ENCODE measurements at places on chromosomes 4 and X.
A peak's percentile ranks its signal among the peaks of the same experiment; 100 is the strongest.

- no peaks in the 10 kb centered on the region for H3K4me1 ChIP-seq
- peaks cover 65% of the 10 kb centered on the region for H3K27me3 ChIP-seq
- no peaks in the 10 kb centered on the region for H3K36me3 ChIP-seq
- no peak for DNase-seq
- no peak overlapping the region for H3K4me3 ChIP-seq
- H3K27ac ChIP-seq: no peak overlapping the region
Observed at GRCh38 chr4:8866421-8866820, 5.2 kb downstream of the HMX1 start.

DNA sequence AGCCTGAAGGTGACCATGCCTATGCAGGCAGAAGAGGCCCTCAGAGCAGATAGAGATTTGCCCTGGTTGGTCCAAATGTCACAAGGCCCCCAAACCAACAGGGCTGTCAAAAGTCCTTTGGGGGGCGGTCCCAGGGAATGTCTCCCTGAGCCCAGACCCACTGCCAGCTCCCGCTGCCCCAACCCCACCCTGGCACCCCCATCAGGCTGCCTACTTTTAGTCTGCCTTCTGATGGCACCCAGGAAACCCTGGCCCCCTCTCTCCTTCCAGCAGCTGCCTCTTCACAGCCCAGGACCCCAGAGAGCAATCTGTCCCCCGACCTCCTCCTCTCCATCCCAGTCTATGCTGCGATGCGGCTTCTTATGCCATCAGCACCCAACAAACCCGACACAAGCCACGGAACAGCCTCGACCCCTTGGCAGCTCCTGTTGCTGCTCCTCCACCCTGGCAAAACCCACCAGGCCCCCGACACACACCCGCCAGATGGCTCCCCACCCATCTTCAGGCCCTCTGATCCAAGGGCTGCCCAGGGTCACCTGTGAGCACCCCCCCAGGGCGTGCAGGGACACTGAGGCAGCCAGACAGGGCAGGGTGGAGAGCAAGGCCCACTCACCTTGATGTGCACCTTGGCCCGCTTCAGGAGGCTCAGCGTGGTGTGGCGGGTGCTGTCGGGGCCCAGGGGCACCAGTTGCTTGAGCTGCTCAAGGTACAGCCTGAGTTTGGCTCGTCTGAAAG lies 9.9 kb downstream of the MXD4 start:
- no peak for DNase-seq
- H3K4me3 ChIP-seq: no peak overlapping the region
- no peaks in the 10 kb centered on the region for H3K36me3 ChIP-seq
- no peaks in the 10 kb centered on the region for H3K27me3 ChIP-seq
- no peak overlapping the region for H3K27ac ChIP-seq

DNA sequence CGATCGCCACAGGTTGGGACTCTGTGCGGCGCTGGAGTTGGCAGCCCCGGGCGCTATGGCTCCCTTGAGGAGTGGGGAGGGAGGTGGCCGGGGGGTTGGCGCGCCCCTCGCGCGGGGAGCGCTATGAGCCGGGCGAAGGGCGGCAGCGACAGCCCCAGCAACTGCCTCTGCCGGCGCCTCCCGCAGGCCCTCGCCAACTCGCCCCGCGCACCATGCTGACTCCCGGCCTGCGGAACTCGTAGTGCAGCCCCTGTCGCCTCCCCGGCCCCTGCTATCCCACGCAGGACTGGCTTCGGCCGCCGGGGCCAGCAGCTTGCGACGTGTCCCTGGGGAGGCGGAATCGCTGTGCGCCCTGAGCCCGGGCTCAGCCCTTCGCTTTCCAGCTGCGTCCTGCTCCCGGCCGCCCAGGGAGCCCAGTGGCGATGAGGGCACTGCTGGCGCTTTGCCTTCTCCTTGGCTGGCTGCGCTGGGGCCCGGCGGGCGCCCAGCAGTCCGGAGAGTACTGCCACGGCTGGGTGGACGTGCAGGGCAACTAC lies 415 bp downstream of the SHISA3 start:
- H3K36me3 ChIP-seq: peaks cover 6% of the 10 kb centered on the region
- H3K27me3 ChIP-seq: peaks cover 67% of the 10 kb centered on the region
- DNase-seq: peak; percentile 10
- peak overlapping the region; percentile 79 for H3K4me3 ChIP-seq
- peaks cover 15% of the 10 kb centered on the region for H3K4me1 ChIP-seq
- no peak overlapping the region for H3K27ac ChIP-seq

- no peaks in the 10 kb centered on the region for H3K27me3 ChIP-seq
- no peak for DNase-seq
- H3K4me3 ChIP-seq: no peak overlapping the region
Observed at GRCh38 chrX:153765138-153766079, 1.4 kb downstream of the PLXNB3 start.

DNA sequence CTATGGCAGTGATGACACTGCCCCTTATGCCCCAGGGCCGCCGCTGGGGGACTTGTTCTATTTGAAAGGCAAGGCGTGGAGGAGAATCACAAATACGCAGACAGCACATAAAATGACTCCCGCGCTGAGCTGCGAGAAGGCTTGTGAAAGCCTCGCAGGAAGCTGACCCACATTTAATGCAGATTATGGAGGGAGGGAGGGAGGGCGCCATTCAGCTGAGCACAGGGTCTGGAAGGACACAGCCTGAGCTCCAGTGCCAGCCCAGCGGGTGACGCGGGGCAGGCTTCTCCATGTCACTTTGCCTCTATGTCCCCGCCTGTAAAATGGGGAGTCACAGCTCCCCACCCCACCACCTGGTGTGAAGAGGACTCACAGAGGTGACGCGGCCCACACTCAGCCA lies 14.3 kb downstream of the ABLIM2 start:
- no peaks in the 10 kb centered on the region for H3K27me3 ChIP-seq
- H3K27ac ChIP-seq: no peak overlapping the region
- no peaks in the 10 kb centered on the region for H3K36me3 ChIP-seq
- no peaks in the 10 kb centered on the region for H3K4me1 ChIP-seq

DNA sequence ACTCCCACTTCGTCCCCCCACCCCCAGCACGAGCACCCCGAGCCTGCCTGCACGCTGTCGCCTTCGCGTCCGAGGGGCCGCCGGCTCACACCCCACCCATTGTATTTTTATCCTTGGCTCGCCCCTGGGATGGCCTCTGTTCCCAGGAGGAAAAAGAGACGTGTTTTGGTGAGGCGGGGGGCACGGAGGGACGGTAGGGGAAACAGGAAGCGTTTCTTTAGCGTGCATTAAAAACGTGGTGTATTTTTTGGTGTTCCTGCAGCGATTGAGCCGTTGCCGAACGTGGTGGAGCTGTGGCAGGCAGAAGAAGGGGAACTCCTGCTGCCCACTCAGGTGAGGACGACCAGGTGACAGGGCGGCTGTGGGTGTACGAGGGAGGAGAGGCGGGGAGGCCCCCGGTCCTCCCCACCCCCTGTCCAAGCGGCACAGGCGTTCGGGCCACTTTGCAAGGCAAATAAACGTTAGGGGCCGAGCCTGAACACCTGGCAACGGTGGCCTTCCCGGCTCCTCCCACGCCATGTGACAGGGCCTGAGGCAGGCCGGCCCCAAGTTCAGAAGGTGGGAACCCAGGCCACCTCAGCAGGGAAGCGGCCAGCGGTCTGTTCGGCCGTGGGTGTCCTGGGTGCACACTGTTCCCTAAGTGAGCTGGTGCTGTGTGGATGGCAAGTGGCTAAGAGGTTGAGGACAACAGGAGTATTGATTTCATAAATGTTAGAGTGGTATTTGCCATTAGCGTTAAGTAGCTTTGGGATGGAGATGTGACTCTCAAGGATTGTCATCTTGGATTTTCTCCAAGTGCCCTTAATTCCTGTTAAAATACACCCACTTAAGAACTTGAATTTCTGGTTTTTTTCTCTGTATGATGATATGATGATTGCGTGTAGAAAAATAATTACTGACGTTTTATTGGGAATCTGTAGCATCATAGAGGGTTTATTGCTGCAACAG lies 1.1 kb downstream of the TMEM131L start:
- peaks cover 31% of the 10 kb centered on the region for H3K36me3 ChIP-seq
- peak overlapping the region; percentile 77 for H3K27ac ChIP-seq
- DNase-seq: peak; percentile 31
- no peaks in the 10 kb centered on the region for H3K27me3 ChIP-seq
- peak overlapping the region; percentile 78 for H3K4me3 ChIP-seq
- H3K4me1 ChIP-seq: peaks cover 62% of the 10 kb centered on the region

GRCh38 chrX:114611018-114611619 lies 27.2 kb downstream of the HTR2C start:
- H3K4me3 ChIP-seq: no peak overlapping the region
- no peaks in the 10 kb centered on the region for H3K4me1 ChIP-seq
- no peaks in the 10 kb centered on the region for H3K36me3 ChIP-seq
- DNase-seq: no peak
- H3K27me3 ChIP-seq: no peaks in the 10 kb centered on the region

DNA sequence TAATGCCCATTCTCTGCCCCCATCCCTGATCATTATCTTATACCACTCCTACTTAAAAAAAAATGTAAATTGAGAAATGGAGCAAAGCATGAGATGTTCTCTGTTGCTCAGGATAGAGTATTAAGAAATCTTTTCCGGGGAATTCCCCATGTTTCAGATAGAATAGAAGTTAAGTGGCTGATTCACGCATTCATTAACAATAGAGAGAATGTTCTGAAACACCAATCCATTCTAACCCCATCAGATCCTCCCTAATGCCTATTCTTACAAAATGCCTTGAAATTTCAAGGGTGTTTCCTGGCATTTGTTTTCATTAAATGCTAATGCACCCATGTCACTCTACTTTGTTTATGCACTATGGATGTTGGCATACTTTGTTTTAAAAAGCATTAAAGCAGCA lies 101.1 kb downstream of the AREG start:
- peaks cover 8% of the 10 kb centered on the region for H3K27me3 ChIP-seq
- no peak for DNase-seq
- H3K4me3 ChIP-seq: no peak overlapping the region

GRCh38 chr4:12615822-12616221 lies 868.3 kb downstream of the RAB28 start:
- H3K4me3 ChIP-seq: no peak overlapping the region
- no peaks in the 10 kb centered on the region for H3K27me3 ChIP-seq
- no peak overlapping the region for H3K27ac ChIP-seq
- no peak for DNase-seq
- H3K36me3 ChIP-seq: no peaks in the 10 kb centered on the region

DNA sequence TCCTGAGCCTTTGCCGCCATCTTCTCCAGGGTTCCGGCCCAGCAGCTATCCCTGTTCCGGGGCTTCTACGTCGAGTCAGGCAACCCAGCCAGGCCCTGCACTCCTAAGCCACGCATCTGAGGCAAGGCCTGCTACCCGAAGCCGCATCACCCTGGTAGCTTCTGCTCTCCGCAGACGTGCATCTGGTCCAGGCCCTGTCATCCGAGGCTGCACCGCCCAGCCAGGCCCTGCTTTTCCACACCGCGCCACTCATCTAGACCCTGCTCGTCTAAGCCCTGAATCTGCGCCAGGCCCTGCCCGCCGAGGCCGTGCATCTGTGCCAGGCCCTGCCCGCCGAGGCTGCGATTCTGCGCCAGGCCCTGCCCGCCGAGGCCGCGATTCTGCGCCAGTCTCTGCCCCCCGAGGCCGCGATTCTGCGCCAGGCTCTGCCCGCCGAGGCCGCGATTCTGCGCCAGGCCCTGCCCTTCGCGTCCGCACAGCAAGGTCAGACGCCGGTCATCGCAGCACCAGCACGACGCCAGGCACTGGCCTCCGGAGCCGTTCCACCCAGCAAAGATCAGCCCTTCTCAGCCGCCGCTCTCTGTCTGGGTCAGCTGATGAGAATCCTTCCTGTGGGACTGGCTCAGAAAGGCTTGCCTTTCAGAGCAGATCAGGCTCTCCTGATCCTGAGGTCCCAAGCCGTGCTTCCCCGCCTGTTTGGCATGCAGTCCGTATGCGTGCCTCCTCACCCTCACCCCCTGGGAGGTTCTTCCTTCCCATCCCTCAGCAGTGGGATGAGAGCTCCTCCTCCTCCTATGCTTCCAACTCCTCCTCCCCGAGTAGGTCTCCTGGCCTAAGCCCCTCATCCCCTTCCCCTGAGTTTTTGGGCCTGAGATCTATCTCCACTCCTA lies 75.1 kb downstream of the NUDT10 start:
- H3K27ac ChIP-seq: no peak overlapping the region
- no peaks in the 10 kb centered on the region for H3K36me3 ChIP-seq
- H3K27me3 ChIP-seq: no peaks in the 10 kb centered on the region
- H3K4me3 ChIP-seq: no peak overlapping the region

GRCh38 chr4:100635899-100636298 lies 118.1 kb upstream of the EMCN start:
- H3K4me3 ChIP-seq: no peak overlapping the region
- H3K27ac ChIP-seq: no peak overlapping the region
- no peak for DNase-seq
- no peaks in the 10 kb centered on the region for H3K36me3 ChIP-seq

- DNase-seq: no peak
- no peaks in the 10 kb centered on the region for H3K4me1 ChIP-seq
- H3K27me3 ChIP-seq: peaks cover 15% of the 10 kb centered on the region
- H3K27ac ChIP-seq: no peak overlapping the region
- H3K36me3 ChIP-seq: no peaks in the 10 kb centered on the region
- H3K4me3 ChIP-seq: no peak overlapping the region
Observed at GRCh38 chr4:82678051-82678450, 116.3 kb upstream of the TMEM150C start.

GRCh38 chr4:2442175-2442993 lies 23.6 kb downstream of the CFAP99 start:
- DNase-seq: no peak
- peaks cover 2% of the 10 kb centered on the region for H3K4me1 ChIP-seq
- H3K4me3 ChIP-seq: no peak overlapping the region
- no peaks in the 10 kb centered on the region for H3K36me3 ChIP-seq
- no peak overlapping the region for H3K27ac ChIP-seq
- no peaks in the 10 kb centered on the region for H3K27me3 ChIP-seq

- peaks cover 2% of the 10 kb centered on the region for H3K4me1 ChIP-seq
- no peak overlapping the region for H3K4me3 ChIP-seq
- no peak for DNase-seq
- no peaks in the 10 kb centered on the region for H3K36me3 ChIP-seq
- H3K27ac ChIP-seq: no peak overlapping the region
Observed at GRCh38 chrX:46268412-46268811, 276.8 kb downstream of the ZNF674 start.

DNA sequence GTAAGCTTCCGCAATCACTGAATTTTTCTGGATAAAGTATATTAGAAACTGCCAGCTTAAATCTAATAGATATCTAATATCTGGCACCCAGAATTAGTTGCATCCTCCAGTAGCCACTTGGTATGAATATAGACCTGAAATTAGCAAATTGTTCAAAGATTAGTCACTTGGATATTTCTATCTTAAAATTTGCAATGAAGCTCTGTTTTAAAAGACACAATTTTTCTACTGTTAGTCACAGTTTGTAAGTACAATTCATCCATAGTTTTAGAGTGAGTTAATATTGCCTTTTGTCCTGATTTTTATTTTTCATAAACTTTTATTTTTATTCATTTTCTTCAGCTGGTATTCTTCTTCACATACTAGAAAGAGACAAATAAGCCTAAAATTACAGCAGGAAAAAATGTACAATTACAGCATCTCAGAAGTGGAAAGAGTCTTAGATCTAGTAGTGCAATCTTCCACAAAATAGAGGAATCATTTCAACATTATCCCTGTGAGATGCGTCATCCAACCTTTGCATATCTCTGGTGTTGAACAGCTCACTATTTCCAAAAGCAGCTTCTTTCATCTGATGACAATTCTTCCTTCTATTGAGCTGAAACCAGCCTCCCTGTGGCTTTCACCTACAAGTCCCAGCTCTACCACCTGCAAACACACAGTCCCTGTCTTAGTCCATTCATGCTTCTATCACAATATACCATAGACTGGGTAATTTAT lies 190.0 kb upstream of the AR start:
- no peak overlapping the region for H3K4me3 ChIP-seq
- no peak overlapping the region for H3K27ac ChIP-seq
- DNase-seq: no peak
- H3K4me1 ChIP-seq: no peaks in the 10 kb centered on the region
- H3K27me3 ChIP-seq: no peaks in the 10 kb centered on the region

GRCh38 chrX:135522878-135523693 lies 2.6 kb downstream of the INTS6L start:
- peak overlapping the region; percentile 96 for H3K4me3 ChIP-seq
- no peaks in the 10 kb centered on the region for H3K27me3 ChIP-seq
- H3K27ac ChIP-seq: peak overlapping the region; percentile 99
- H3K4me1 ChIP-seq: peaks cover 42% of the 10 kb centered on the region

Data from activated T-helper 2 cell treated with anti-CD3 and anti-CD28 coated beads, Interferon-gamma antibody, Interleukin-2, Interleukin-4, amounts not matched to agents 10 μg/mL and 5 μg/mL and 100 μg/mL, durations not matched to agents 14 hours and 24 hours and 36 hours (primary cell).